Skin of body (tissue), 3 donors: ENCODE measurements at places on chromosomes 5 and 9. TPM values are rescaled to one million over a fixed set of nuclear protein-coding genes. Genes with fewer than 3 reads are reported as not detected.

The IFNB1 gene
- not detected for total RNA-seq

The SPATA31E1 gene
- not detected for total RNA-seq

The LTC4S gene
- total RNA-seq = 1.5 TPM

- DNase-seq = no peak
These were observed 88.6 kb downstream of the SMIM23 start for GRCh38 chr5:171874234-171874633.

- DNase-seq = no peak
These were observed 812.4 kb upstream of the CTNND2 start for GRCh38 chr5:12716664-12717063.

DNA sequence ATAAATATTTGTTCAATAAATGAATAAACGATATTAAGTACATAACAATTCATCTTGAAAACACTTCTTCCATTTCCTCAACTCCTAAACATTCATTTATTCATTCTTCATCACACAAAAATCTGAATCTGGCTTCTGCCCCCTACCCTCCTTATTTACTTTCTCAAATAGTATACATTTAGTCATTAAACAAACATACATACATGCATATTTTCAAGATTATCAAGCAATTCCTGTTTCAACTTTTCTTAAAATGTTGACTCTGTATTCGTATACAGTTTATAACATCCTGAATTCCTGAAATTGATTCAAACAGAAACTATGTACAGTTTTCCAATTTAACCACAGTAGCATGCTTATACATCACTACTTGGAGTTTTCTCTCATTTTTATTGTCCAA, 129.0 kb downstream of the MUSK start:
- no peak for DNase-seq

GRCh38 chr9:125757834-125758233, 10.7 kb downstream of the PBX3 start:
- DNase-seq = no peak

DNA sequence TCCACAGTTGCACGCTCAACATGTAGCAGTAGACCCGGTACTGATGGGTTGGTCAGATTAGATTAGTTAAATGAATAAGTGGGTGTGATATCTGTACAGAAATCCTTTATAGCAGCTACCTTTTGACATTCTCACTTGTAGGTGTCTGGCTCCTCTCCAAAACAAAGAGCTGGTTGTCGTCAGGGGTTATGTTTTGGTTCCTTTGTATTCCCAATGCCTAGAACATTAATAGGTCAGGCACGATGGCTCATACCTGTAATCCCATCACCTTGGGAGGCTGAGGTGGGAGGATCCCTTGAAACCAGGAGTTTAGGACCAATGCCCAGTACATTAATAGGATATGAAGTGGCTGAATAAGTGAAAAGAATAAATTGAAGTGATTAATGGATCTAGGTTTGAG, 182.1 kb downstream of the SNCAIP start:
- no peak for DNase-seq
